ENCODE measurements at places on chromosomes 6 and 20.

- H3K36me3 ChIP-seq, result no peaks in the 10 kb centered on the region
- DNase-seq, result no peak
- H3K27me3 ChIP-seq, result no peaks in the 10 kb centered on the region
- no peak overlapping the region for H3K4me3 ChIP-seq
These were observed 1.2 kb downstream of the TAB2 start for GRCh38 chr6:149318581-149319286.

DNA sequence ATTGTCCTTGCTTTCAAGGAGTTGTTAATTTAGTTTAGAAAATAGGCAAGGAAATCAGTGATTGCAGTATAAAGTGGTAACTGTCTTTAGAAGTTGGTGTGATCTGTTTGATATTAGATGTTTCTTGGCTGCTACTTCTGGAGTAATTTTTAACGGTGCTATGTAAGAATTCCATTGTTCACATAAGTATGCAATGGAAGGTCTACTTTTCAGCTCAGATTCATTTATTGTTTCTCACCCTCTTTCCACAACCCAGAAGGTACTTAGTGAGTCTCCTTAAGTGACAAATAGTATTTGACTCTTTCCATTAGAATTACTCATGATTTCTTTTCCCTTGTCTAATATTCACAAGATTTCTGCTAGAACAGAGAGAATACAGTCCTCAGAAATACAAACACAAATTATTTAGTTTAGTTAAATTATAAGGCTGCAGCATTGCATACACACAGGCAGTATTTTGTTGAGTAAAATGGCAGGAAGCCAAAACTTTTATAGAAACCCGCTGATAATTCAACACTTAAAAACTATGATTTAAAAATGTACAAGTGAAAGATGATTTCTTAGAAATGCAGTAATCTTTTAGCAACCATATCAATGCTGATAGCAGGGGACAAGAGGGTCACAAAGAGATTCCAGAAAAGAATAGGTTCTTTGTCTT is 554.3 kb downstream of the CD109 start:
- H3K27ac ChIP-seq, result no peak overlapping the region
- H3K36me3 ChIP-seq, result no peaks in the 10 kb centered on the region
- no peak overlapping the region for H3K4me3 ChIP-seq
- no peaks in the 10 kb centered on the region for H3K4me1 ChIP-seq
- no peak for DNase-seq

DNA sequence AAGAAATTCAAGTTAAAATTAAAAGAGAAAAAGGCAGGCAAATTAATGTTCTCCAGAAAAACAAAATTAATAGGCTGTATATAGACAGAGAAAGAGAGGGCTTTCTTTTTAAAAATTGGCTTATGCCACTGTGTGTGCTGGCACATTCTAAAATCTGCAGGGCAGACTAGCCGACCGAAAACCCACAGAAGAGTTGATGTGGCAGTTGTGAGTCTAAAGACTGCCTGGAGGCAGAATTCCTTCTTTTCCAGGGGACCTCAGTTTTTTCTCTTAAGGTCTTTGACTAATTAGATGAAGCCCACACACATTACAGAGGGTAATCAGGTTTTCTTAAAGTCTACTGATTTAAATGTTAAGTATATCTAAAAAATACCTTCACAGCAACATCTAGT is 85.7 kb downstream of the GJA1 start:
- H3K4me3 ChIP-seq, result no peak overlapping the region
- no peak overlapping the region for H3K27ac ChIP-seq
- H3K36me3 ChIP-seq, result no peaks in the 10 kb centered on the region
- no peak for DNase-seq
- H3K4me1 ChIP-seq, result peaks cover 19% of the 10 kb centered on the region
- H3K27me3 ChIP-seq, result no peaks in the 10 kb centered on the region

GRCh38 chr6:18214003-18214402 is 50.3 kb downstream of the DEK start:
- H3K27me3 ChIP-seq, result no peaks in the 10 kb centered on the region
- H3K27ac ChIP-seq, result no peak overlapping the region
- DNase-seq, result no peak
- H3K4me1 ChIP-seq, result no peaks in the 10 kb centered on the region
- H3K36me3 ChIP-seq, result peaks cover 3% of the 10 kb centered on the region
- no peak overlapping the region for H3K4me3 ChIP-seq

- no peak overlapping the region for H3K4me3 ChIP-seq
- H3K4me1 ChIP-seq, result no peaks in the 10 kb centered on the region
- H3K27ac ChIP-seq, result no peak overlapping the region
- H3K27me3 ChIP-seq, result no peaks in the 10 kb centered on the region
- H3K36me3 ChIP-seq, result no peaks in the 10 kb centered on the region
These were observed 430.1 kb upstream of the SLC35B3 start for GRCh38 chr6:8865451-8865850.

GRCh38 chr20:59992526-59993084 is 34.4 kb downstream of the CDH26 start:
- H3K4me1 ChIP-seq, result no peaks in the 10 kb centered on the region
- H3K4me3 ChIP-seq, result no peak overlapping the region
- H3K27me3 ChIP-seq, result no peaks in the 10 kb centered on the region
- no peaks in the 10 kb centered on the region for H3K36me3 ChIP-seq
- DNase-seq, result no peak

GRCh38 chr6:41558033-41558807 is 12.0 kb downstream of the FOXP4 start:
- no peak overlapping the region for H3K27ac ChIP-seq
- H3K36me3 ChIP-seq, result no peaks in the 10 kb centered on the region
- DNase-seq, result no peak
- no peak overlapping the region for H3K4me3 ChIP-seq

GRCh38 chr6:88238065-88238464 is 71.9 kb upstream of the CNR1 start:
- DNase-seq, result peak; percentile 10
- H3K36me3 ChIP-seq, result no peaks in the 10 kb centered on the region
- no peak overlapping the region for H3K27ac ChIP-seq
- no peaks in the 10 kb centered on the region for H3K27me3 ChIP-seq
- H3K4me3 ChIP-seq, result no peak overlapping the region

GRCh38 chr6:71072508-71072907 is 115.6 kb upstream of the B3GAT2 start:
- H3K4me3 ChIP-seq, result no peak overlapping the region
- H3K4me1 ChIP-seq, result no peaks in the 10 kb centered on the region
- no peaks in the 10 kb centered on the region for H3K27me3 ChIP-seq
- no peaks in the 10 kb centered on the region for H3K36me3 ChIP-seq

DNA sequence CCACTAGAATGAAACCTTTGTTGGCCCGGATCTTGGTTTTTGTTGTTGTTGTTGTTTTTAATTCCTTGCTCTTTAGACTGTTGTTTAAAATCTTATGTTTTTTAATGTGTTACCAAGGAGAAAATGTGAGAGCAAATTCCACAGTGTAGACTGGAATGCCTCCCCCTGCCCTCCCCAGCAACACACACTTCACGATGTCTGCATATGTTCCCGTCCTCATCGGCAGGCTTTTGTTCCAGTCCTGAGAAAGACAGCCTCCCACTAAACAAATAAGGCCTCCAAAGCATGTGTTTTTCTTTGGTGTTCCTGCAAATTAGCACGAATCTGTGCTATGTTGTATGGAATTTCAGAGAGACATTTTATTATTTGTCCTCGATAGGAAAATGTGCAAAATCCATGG is 263.3 kb upstream of the QKI start:
- H3K36me3 ChIP-seq, result no peaks in the 10 kb centered on the region
- no peak overlapping the region for H3K27ac ChIP-seq
- no peaks in the 10 kb centered on the region for H3K27me3 ChIP-seq
- H3K4me3 ChIP-seq, result no peak overlapping the region
- no peak for DNase-seq
- no peaks in the 10 kb centered on the region for H3K4me1 ChIP-seq

DNA sequence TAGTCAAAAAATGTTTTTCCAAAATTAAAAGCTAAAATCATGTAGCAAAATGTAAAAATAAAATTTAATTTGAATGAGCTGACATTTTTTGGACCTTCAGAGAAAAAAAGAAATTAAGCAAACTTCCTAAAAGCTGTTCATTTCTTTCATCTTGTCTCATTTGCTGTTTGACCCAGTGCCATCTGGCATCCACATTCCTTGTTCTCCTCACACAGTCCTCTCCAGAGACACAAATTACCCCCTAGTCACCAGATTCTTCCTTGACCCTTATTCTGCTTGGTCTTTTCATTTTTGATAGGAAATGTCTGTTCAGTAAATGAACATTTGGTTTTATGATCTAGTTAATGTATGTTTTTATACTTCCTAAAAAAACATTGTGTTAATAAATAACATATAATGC is 55.2 kb downstream of the HDDC2 start:
- no peaks in the 10 kb centered on the region for H3K36me3 ChIP-seq
- H3K4me3 ChIP-seq, result no peak overlapping the region
- H3K27me3 ChIP-seq, result no peaks in the 10 kb centered on the region
- H3K27ac ChIP-seq, result peak overlapping the region; percentile 8
- peaks cover 15% of the 10 kb centered on the region for H3K4me1 ChIP-seq

- DNase-seq, result no peak
- no peaks in the 10 kb centered on the region for H3K4me1 ChIP-seq
- H3K27ac ChIP-seq, result no peak overlapping the region
- no peaks in the 10 kb centered on the region for H3K36me3 ChIP-seq
These were observed 61.0 kb upstream of the VSTM2L start for GRCh38 chr20:37841971-37842370.

DNA sequence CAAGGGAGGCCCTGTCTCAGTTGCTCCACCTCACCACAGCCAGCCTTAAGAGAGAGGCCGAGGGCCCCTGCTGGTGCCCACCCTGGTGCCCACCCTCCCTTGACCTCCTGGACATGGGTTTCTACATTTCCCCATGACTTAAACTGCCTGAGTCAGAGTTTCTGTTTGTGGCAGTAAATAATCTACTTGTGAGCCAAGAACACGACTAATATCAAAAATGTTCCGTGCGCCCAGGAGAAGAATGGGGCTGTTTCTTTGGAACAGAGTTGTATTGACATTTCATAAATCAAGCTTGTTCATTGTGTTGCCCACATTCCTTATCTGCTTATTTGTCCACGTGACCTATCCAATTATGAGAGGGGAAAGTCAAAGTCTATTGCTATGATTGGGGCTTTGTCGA is 143.5 kb downstream of the ANKRD60 start:
- no peaks in the 10 kb centered on the region for H3K36me3 ChIP-seq
- no peak overlapping the region for H3K4me3 ChIP-seq
- H3K27ac ChIP-seq, result no peak overlapping the region
- H3K27me3 ChIP-seq, result no peaks in the 10 kb centered on the region

GRCh38 chr6:134535831-134536230 is 217.9 kb upstream of the SGK1 start:
- H3K4me3 ChIP-seq, result no peak overlapping the region
- no peaks in the 10 kb centered on the region for H3K36me3 ChIP-seq
- no peak overlapping the region for H3K27ac ChIP-seq
- no peaks in the 10 kb centered on the region for H3K4me1 ChIP-seq
- no peaks in the 10 kb centered on the region for H3K27me3 ChIP-seq

GRCh38 chr20:61861858-61862257 is 203.8 kb downstream of the TAF4 start:
- H3K4me3 ChIP-seq, result no peak overlapping the region
- H3K4me1 ChIP-seq, result no peaks in the 10 kb centered on the region
- no peak for DNase-seq
- H3K27me3 ChIP-seq, result no peaks in the 10 kb centered on the region
- no peaks in the 10 kb centered on the region for H3K36me3 ChIP-seq

DNA sequence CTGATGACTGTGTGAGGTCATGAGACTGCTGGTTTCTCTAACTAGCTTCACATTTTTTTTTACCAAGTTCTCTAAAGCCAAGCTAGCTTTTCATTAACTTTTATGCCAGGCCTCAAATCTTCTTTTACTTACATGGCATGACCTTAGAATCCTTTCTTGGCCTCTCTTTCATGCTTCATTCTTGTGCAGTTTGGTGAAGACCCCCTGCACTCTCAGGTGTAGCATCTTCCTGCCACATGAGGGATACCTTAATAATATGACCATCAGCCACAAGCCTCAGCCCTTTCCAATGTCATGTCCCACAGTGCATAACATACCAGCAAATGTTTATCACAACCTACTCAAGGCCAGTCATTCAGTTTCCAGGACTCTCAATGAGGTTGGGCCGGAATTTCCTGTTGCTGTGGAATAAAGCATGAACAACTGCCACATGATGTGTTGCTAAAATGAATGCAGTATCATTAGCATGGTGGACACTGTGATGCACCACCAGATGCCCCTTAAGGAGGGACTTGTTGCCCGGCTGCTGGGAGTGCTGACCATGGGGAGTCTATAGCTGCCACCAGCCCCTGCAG is 72.2 kb downstream of the RIN2 start:
- H3K4me1 ChIP-seq, result no peaks in the 10 kb centered on the region
- H3K4me3 ChIP-seq, result no peak overlapping the region
- DNase-seq, result no peak
- H3K36me3 ChIP-seq, result no peaks in the 10 kb centered on the region

DNA sequence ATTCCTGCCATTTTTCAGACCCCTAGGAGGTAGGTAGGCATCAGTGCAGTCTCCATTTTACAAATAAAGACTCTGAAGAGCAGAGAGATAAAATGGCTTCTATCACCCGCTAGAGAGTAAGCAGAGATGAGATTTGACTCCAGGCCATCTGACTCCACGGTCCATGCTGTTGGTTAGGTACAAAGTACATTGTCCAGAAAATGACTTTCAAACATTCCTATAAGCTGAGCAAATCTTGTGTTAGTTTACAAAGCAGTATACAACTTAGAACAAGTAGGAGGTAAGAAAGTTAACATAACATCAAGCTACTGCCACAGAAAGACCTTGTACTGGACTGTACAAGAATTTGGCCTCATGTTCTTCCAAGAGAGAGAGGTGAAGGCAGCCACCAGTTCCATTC is 14.9 kb downstream of the BTN1A1 start:
- no peak overlapping the region for H3K4me3 ChIP-seq
- peaks cover under 1% of the 10 kb centered on the region for H3K4me1 ChIP-seq
- no peaks in the 10 kb centered on the region for H3K27me3 ChIP-seq
- no peak for DNase-seq
- no peaks in the 10 kb centered on the region for H3K36me3 ChIP-seq
- no peak overlapping the region for H3K27ac ChIP-seq

- no peak overlapping the region for H3K4me3 ChIP-seq
- H3K36me3 ChIP-seq, result no peaks in the 10 kb centered on the region
- H3K27me3 ChIP-seq, result no peaks in the 10 kb centered on the region
These were observed 99.8 kb upstream of the PLEKHG1 start for GRCh38 chr6:150499882-150500312.

DNA sequence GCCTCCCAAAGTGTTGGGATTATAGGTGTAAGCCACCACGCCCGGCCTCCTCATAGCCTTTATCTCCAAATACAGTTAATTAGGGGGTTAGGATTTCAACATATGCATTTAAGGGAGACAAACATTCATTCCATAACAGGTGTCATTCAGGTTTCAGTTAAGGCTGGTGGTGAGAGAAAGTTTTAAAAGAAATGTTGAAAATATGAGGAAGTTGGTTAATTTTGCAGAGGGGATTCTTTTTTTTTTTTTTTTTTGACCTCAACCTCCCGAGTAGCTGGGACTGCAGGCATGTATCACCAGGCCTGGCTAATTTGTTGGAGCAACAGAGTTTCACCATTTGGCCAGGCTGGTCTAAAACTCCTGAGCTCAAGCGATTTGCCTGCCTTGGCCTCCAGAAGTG is 12.5 kb upstream of the EBF4 start:
- H3K4me3 ChIP-seq, result no peak overlapping the region
- no peaks in the 10 kb centered on the region for H3K27me3 ChIP-seq
- no peaks in the 10 kb centered on the region for H3K36me3 ChIP-seq
- no peak overlapping the region for H3K27ac ChIP-seq

- no peaks in the 10 kb centered on the region for H3K4me1 ChIP-seq
- H3K36me3 ChIP-seq, result no peaks in the 10 kb centered on the region
- H3K27ac ChIP-seq, result no peak overlapping the region
- H3K27me3 ChIP-seq, result no peaks in the 10 kb centered on the region
- H3K4me3 ChIP-seq, result no peak overlapping the region
These were observed 1183.8 kb downstream of the HACE1 start for GRCh38 chr6:103675807-103676406.

- peak overlapping the region; percentile 51 for H3K27ac ChIP-seq
- no peaks in the 10 kb centered on the region for H3K4me1 ChIP-seq
- H3K36me3 ChIP-seq, result peaks cover 17% of the 10 kb centered on the region
- peak overlapping the region; percentile 18 for H3K4me3 ChIP-seq
These were observed 881 bp upstream of the MCM3 start for GRCh38 chr6:52285177-52286068.
